ENCODE measurements at places on chromosomes 16 and 17. TPM values are rescaled to one million over a fixed set of nuclear protein-coding genes. Genes with fewer than 3 reads are reported as not detected.

DNA sequence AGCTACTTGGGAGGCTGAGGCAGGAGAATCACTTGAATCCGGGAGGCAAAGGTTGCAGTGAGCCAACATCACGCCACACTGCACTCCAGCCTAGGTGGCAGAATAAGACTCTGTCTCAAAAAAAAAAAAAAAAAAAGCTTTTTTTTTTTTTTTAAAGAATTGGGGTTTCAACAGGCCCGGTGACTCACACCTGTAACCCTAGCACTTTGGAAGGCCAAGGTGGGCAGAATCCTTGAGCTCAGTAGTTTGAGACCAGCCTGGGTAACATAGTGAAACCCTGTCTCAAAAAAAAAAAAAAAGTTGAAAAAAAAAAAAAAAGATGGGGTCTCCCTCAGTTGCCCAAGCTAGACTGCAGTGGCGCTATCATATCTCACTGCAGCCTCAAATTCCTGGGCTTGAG lies 6.6 kb upstream of the HEXIM2 start:
- DNase-seq = no peak

Gene ADAM11
- polyA plus RNA-seq = 0.18 TPM

Gene SAMD14
- polyA plus RNA-seq = 3.8 TPM

Gene FAM20A
- 10.0 TPM for polyA plus RNA-seq
